Central memory CD4-positive, alpha-beta T cell (primary cell): ENCODE measurements at places on chromosomes 4 and X.
A peak's percentile ranks its signal among the peaks of the same experiment; 100 is the strongest.

DNA sequence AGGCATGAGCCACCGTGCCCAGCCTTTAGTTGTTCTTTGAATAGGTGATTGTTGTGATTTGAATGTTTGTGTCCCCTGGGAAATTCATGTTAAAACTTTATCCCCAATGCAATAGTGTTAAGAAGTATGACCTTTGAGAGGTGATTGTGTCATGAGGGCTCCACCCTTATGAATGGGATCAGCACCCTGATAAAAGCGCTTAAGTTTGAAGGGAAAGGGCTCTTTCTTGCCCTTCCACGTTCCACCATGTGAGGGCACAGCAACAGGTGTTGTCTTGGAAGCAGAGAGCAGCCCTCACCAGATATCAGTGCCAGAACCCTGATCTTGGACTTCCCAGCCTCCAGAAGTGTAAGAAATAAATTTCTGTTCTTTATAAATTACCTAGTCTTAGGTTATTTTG lies 33.7 kb upstream of the RP2 start:
- no peak for DNase-seq

DNA sequence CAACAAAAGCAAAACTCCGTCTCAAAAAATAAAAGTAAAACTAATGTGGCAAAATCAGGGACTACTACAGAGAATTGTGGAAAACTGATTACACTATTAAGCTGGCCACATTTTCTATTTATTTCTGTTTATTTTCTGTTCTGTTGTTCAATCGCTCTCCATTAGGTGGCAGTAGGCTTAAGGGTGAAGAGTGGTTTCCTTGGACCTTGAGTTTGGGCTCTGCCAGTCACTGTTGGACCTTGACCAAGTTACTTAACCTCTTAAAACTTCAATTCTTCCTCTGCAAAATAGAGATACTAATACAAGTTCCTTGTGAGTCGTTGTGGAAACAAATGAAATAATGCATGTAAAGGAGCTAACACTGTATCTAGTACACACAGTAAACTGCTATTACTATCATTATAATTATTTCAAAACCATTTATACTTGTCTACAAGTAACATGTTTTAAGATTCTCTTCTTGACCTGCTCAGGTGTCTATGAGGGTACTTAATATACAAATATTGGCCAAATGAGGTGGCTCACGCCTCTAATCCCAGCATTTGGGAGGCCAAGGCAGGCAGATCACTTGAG lies 15.2 kb downstream of the HSD17B11 start:
- DNase-seq: peak; percentile 24

GRCh38 chrX:425056-425455 lies 38.3 kb upstream of the PPP2R3B start:
- DNase-seq: no peak

GRCh38 chrX:15448010-15448639 lies 45.0 kb downstream of the PIR start:
- no peak for DNase-seq

DNA sequence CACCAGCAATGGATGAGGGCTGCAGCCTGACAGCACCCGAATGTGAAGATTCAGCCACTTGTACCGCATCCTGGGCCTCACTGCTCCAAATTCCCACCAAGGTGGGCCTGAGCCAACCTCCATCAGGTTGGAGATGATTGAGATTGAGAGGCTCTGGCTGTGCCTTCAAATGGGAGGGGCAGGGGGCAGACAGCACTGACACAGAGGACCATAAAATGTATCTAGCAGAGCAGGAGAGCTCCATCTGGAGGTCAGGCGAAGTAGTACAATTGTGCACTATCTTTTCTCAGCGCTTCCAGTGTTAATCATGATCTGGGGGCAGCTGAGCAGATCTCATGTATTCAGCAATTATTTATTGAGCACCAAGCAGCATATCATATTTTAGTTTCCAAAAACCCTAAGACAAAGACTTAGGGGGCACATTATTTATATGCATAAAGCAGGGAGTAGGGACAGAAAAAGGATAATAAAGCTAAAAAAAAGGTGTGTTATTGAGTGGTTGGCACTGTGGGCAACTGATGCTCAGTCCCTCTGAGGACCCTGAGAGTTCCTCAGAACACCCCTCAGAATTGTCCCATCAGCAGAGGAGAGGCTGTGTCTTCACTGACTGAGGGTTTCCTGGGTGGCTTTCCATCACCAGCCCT lies 31.6 kb upstream of the C1QTNF7 start:
- peak; percentile 24 for DNase-seq

DNA sequence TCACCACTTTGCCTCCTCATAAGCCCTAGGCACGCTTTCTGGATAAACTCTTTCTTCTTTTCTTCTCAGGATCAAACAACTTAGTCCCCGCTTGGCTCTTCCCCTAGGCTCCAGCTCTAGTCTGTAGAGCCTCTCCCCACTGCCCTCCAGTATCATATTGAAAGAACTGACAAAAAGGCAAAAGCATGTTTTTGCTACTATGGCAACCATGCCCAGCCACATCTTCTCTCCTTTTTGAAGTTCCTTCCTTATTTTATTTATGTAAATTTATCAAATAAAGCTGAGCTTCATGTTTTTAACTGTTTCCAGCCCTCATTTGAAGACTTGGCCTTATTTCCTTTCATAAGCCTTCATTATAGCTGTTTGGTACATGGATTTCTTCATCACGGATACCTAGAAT lies 86.0 kb upstream of the LIMCH1 start:
- DNase-seq: no peak

DNA sequence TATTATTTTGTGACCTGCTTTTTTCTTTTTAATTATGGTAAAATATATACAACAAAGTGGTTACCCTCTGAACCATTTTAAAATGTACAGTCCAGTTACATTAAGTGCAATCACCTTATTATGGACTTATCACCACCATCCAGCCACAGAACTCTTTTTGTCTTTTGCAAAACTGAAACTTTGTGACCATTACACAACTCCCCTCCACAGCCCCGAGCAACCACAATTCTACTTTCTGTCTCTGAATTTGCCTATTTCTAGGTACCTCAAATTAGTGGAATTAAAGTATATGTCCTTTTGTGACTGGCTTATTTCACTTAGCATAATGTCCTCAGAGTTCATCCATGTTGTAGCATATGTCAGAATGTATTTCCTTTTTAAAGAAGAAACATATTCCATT lies 39.3 kb upstream of the WWC2 start:
- DNase-seq: no peak

DNA sequence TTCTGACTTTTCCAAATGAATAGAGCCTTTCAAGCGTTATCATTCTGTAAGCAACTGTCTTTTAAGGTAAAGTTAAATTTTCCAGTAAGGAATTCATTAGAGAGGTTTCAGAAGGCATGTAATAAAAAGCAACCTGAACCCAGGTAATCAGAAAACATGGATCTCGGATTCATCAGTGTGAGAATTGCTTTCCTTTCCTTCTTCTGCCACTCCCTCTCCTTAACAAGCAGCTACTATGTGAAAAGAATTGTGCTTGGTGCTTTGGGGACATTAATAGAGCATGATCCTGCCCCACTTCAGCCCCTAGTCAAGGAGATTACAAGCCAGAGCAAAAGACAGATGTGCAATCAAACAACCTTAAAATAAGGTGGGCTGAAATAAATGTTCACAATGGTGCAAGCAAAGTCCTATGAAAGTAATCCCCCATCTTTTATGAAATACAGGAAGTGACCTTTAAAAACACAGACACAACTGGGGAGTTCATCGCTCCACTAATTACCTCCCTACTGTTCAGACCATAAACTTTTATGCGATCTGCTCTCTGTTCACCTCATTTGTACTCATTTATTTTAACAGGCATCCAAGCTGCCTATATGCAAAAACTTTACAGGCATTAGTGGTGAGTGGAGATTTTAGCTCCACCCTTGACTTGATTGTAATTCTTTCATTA lies 122.9 kb upstream of the RASGEF1B start:
- no peak for DNase-seq
